ENCODE measurements at places on chromosomes 1 and 21.

DNA sequence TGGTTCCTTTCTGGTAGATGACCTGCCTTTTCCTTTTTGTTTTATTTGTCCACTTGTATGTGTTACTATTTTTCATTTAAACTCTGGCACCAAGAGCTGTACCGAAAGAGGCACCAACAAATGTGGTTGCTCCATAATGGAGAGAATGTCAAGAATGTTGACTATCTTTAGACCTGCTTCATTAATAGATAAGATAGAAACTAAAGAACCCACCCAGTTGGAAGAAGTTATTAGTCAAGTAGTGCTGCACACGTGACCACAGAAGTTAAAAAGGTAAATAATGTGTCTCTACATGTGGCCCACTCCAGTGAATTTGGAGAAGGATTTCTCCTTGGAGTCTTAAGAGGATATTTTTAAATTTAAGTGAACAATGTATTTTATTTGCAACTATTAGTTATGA, 9.3 kb downstream of the ATP1A1 start:
- DNase-seq, result no peak

GRCh38 chr1:19635646-19636045, 8.5 kb upstream of the NBL1 start:
- no peak for DNase-seq

GRCh38 chr21:34343838-34344381, 19.9 kb upstream of the KCNE2 start:
- no peak for DNase-seq

- DNase-seq, result no peak
Measured at GRCh38 chr1:32501865-32502264, 37.0 kb downstream of the ZBTB8B start.

DNA sequence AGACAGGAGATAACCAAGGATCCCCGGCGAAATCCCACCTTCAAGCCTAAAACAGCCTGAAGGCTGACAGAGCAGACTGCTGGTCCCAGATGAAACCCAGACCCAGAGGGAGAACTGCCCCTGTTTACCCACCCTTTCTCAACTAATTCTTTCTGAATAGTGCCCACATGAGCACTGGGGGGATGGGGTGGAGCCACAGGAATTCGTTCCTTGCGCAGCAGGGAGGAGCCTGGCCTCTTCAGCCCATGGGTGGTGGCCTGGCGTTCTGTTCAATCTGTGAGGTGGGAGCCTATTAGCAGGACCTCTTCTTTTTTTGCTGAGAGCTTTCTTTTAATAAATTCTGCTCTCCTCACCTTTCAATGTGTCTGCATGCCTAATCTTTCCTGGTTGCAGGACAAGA, 6.6 kb upstream of the AK5 start:
- no peak for DNase-seq

- no peak for DNase-seq
Measured at GRCh38 chr1:26702680-26703038, 6.8 kb downstream of the ARID1A start.

- DNase-seq, result peak; percentile 71
Measured at GRCh38 chr1:202184750-202185460, 8.7 kb upstream of the LGR6 start.

DNA sequence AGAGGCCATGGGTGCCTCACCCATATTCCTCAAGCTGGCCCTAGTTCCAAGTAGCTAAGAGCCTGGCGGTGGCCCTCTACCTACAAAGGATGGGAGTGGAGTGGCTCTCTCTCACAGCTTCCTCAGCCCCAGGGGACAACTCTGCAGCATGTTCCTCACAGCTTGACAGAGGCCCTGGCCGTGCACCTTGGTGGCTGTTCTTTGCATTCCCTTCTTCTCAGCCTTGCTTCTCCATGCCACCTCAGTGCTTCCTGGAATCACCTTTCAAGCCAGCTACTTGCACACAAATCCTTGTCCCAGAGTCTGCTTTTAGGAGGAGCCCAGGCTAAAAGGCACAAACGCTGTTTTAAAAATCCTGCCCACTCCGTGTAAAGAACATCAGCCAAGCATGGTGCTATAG, 69.0 kb upstream of the DIRAS3 start:
- DNase-seq, result no peak

GRCh38 chr1:222181191-222181590, 366.7 kb downstream of the HHIPL2 start:
- DNase-seq, result no peak

- no peak for DNase-seq
Measured at GRCh38 chr1:23480187-23481025, 3.6 kb downstream of the ASAP3 start.

GRCh38 chr1:212189352-212189738, 95.9 kb upstream of the PPP2R5A start:
- DNase-seq, result no peak

GRCh38 chr1:62952596-62952995, 168.7 kb downstream of the ATG4C start:
- no peak for DNase-seq

DNA sequence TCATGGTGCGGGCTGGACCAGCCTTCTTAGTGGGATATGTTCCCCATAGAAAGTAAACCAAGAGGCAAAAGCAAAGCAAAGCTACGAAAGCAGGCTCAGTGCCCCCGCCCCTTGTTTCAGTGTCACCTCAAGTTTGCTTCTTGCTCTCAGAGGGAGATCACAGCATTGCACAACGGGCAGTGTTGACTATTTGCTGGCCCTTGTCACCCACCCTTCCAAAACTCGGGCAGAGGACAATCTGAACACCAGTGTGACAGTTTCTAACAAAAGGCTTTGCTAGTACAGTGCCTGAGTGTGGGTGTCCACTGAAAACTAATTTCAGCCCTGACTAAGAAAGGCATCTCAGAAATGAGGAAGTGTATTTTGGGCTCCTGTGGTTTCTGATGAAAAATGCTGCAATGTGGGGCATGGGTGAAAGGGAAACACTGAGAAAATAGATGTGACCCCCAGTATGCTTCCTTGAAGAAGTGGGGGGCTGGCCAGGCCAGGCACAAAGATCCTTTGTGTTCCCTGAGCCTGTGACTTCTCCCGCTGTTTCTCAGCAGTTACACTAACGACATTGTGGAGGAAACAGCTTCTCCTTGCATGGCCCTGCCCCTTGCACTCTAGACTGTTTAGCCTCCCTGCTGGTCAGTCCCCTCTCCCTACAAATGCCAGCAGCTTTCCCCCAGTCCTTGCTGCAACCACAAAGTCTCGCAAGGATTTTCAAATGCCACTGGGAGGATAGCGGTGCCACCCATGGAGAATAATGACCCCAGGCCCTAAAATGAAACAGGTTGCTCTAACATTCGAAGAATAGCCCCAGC, 33.3 kb upstream of the KCNE1 start:
- peak; percentile 10 for DNase-seq

- DNase-seq, result no peak
Measured at GRCh38 chr1:211761400-211761799, 69.2 kb downstream of the LPGAT1 start.

GRCh38 chr1:56505792-56506743, 73.3 kb downstream of the PLPP3 start:
- DNase-seq, result no peak

- DNase-seq, result peak; percentile 74
Measured at GRCh38 chr1:66331658-66332547, 202.1 kb upstream of the SGIP1 start.

GRCh38 chr1:61320575-61320974, 238.2 kb downstream of the NFIA start:
- no peak for DNase-seq
